Ascending aorta (tissue), 2 donors: ENCODE measurements at places on chromosomes 1 and 21. TPM values are rescaled to one million over a fixed set of nuclear protein-coding genes. Genes with fewer than 3 reads are reported as not detected.

Gene PRR9
- not detected for total RNA-seq

Gene KCND3
- total RNA-seq = 13.3 TPM

Gene VAV3
- 0.64 TPM for total RNA-seq

Gene SPSB1
- 64.9 TPM for total RNA-seq

Gene HSF2BP
- total RNA-seq = 0.75 TPM

Gene GBP7
- not detected for total RNA-seq

Gene TCEA3
- total RNA-seq = 11.3 TPM

Gene FCN3
- 13.2 TPM for total RNA-seq

Gene LRRC7
- not detected for total RNA-seq

Gene LAMTOR5
- 21.7 TPM for total RNA-seq

DNA sequence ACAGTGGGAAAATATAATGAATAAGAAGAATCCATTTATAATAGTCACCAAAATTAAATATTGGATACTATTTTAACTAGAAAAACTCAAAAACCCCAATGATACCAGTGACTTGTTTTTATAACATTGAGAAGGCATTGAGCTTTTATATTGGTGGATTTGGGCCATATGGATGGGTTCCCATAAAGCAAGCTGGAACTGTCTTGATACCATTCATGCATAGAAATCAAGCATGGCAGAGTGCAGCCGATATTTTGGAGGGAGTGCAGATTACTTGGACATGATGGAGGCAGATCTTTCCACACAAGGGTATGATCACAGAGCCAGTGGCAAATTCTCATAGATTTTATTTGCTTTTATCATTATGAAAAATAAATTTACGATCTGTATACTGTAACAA, 3.8 kb upstream of the RWDD3 start:
- DNase-seq = no peak

DNA sequence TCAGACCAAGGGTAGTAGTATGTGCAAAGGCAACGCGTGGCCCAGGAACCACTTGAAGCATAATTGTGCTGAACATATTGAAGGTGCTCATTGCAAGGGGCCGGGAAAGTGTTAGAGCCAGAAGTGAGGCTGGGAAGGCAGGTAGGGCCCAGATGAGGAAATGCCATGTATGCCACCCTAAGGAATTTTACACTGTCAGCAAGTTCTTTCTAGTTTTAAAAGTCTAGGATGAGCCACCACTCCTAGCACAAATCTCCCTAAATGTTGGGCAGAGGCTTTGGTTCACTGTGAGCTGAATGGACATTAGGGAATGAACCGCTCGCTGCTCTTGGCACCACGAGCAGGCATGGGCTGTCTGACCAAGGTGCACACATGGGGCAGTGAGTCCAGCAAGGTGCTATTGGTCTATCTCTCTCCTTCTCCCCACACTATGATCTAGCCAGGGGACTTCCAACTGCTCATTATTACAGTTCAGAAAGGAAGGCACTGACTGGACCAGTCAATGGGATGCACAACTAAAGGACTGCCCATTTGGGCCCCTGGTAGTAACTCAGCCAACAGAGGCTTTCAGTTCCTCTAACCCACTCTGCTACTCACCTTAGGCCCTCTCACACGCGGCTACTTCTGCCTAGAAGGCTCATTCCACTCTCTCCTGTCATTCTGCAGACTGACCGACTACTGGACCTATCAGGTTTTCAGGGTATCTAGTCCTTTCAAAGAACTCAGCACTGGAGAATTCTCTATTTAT, 2.0 kb downstream of the KANK4 start:
- DNase-seq = no peak

GRCh38 chr1:233790662-233791371, 113.7 kb upstream of the SLC35F3 start:
- DNase-seq = peak; percentile 63

GRCh38 chr1:96313216-96313615, 408.4 kb upstream of the PTBP2 start:
- no peak for DNase-seq

- DNase-seq = no peak
Measured at GRCh38 chr1:12125422-12126355, 41.1 kb upstream of the TNFRSF1B start.

DNA sequence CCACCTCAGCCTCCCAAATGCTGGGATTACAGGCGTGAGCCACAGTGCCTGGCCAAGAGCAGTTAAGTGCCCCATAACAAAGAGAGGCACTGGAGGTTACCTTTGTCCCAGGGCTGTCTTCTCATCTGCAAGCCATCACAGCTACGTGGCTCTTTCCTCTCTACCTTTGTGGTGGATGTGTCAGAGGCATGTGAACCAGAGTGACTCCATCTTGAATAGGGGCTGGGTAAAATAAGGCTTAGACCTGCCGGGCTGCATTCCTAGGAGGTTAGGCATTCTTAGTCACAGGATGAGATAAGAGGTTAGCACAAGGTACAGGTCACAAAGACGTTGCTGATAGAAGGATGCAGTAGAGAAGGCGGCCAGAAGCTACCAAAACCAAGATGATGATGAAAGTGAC, 59.4 kb upstream of the POU2F1 start:
- no peak for DNase-seq

- no peak for DNase-seq
Measured at GRCh38 chr1:95640746-95641145, 406.7 kb downstream of the RWDD3 start.

- DNase-seq = no peak
Measured at GRCh38 chr1:239807361-239807760, 284.3 kb upstream of the FMN2 start.

- DNase-seq = no peak
Measured at GRCh38 chr1:240732390-240732789, 120.4 kb upstream of the GREM2 start.

DNA sequence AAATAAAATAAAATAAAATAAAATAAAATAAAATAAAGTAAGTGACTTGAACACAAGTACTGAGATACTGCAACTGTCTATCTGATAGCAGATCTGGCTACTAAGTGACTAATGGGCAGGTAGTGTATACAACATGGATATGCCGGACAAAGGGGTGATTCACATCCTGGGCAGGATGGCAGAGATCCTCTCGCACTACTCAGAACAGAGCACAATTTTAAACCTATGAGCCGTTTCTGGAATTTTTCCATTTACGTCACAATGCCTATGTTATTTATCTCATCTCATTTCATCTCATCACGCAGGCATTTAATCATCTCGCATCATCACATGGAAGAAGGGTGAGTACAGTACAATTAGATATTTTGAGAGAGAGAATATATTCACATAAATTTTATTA, 233.3 kb upstream of the COA6 start:
- no peak for DNase-seq

DNA sequence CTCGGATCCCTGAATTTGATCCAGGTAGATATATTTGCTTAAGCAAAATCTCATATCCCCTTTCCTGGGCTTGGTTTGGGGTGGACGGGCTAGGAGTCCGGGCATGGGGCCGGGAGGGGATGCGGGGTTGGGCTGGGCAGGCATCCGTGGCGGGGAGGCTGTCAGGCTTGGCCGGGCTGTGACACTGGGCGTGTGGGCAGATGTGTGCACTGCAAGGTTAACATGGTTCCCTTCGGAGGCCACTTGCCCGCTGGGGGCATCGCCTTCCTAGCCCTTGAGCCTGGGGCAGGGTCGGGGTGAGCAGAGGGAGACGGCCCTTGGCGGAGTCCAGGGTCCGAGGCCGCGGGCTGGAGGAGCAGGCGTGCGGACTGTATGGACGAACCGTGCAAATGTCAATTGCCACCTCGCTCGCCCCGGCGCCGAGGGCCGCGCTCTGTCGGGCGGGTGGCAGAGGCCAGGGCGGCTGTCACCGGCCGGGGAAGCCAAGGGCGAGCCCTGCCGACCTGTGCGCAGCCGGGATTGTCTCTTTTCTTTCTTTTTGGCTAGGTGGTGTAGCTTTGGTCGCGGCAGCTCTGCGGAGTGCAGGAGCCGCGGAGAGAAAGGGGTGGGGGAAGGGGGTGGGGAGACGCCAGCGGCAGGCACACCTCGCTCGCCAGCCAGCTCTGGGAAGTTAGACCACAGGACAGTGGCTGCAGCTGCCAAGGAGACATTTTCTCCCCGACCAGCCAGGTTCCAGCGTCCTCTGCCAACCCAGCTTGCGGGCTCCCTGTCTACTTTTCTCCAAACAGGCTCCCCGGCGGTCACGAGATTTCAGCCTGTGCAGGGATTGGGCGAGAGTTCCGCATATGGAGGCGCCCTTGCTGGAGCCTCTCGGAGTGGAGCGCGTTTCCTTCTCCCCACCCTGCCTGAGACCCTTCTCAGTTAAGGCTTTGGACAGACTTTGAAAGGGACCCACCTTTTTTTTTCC, 1.3 kb downstream of the RCOR3 start:
- DNase-seq = peak; percentile 90

- DNase-seq = peak; percentile 99
Measured at GRCh38 chr1:45490626-45491486, at the start of gene TESK2. TSS of gene TESK2 (minus strand) at chr1:45491163. CDS start at chr1:45457785, 33,378 bp downstream.

GRCh38 chr1:76677416-76678405, 189.6 kb upstream of the ST6GALNAC5 start:
- DNase-seq = no peak

- no peak for DNase-seq
Measured at GRCh38 chr21:45484318-45484717, 57.9 kb downstream of the SLC19A1 start.
